Kasumi-1 (cell line): ENCODE measurements at places on chromosomes 4 and X.

GRCh38 chrX:30888526-30889146 is 418 bp downstream of the TAB3 start:
- DNase-seq = peak; percentile 0

GRCh38 chr4:13906727-13907126 is 279.2 kb upstream of the BOD1L1 start:
- DNase-seq = no peak

DNA sequence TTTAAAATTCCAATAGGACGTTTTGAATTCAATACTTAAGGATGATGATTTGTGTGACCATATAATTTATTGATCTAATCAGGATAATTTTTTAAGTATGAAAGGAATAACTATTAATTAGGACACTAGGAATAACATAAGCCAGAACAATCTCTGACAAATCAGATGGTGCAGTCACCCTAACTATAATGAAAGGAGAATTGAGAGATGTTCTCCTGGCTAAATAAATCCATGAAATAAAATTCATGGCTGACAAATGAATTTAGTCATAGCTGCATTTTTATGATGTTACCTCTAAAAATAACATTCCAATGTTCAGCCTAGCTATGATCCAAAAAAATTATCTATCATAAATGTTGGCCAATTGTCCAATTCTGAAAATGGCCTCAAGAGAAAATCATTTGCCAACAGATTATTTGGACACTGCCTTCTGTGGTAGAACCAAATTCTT is 190.6 kb upstream of the NEIL3 start:
- no peak for DNase-seq

DNA sequence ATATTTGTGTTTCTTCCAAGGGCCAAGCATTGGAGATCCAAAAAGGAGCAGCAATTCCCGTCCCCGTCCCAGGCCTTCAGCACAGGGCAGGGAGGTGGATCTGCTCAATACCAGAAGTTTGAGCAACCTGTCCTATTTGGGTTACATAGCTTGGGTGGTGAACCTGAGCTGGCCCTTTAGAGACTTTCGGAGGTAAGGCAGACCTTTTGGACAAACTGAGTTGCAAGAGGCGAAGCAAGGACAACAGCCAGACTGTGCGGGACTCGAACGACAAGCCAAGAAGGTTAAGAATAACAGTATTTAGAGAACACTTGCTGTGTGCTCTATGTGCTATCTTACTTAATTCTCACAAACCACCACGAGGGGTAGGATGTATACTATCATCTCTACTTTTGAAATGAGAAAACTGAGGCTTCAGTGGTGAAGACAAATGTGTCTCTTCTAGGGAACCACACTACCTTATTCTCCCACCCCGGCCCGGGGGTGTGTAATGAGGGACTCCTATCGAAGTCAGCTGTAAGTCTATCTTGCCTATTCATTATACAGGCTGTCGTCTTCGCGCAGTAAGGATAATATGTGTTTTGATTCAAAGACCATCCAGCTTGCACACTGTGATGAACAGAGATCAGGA is 1.3 kb downstream of the NOP14 start:
- DNase-seq = peak; percentile 51

GRCh38 chr4:81494031-81494431 is 22.3 kb upstream of the RASGEF1B start:
- peak; percentile 67 for DNase-seq

GRCh38 chr4:74821541-74821940 is 27.2 kb upstream of the BTC start:
- DNase-seq = no peak

DNA sequence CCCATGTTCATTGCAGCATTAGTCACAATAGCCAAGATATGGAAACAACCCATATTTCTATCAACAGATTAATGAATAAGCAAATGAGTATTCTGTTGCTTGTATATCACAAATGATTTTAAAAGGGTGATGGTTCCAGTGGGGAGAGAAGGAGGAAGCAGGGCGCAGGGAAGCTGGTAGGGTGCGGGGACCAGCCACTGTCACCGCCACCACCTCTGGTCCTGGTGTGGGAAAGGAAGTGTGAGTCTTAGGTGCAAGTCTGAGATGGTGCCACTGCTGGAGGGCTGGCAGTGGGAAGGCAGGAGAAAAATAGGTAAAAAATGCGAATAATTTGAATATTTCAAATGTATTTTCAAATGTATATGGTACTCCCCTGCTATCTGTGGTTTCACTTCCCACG is 286.8 kb upstream of the DDX53 start:
- no peak for DNase-seq
